ENCODE measurements at places on chromosomes 3 and 15. TPM values are rescaled to one million over a fixed set of nuclear protein-coding genes. Genes with fewer than 3 reads are reported as not detected.

Gene SNX4
- 27.5 TPM for total RNA-seq

- DNase-seq = no peak
Observed at GRCh38 chr3:131353016-131353877, 28.3 kb upstream of the NUDT16 start.

DNA sequence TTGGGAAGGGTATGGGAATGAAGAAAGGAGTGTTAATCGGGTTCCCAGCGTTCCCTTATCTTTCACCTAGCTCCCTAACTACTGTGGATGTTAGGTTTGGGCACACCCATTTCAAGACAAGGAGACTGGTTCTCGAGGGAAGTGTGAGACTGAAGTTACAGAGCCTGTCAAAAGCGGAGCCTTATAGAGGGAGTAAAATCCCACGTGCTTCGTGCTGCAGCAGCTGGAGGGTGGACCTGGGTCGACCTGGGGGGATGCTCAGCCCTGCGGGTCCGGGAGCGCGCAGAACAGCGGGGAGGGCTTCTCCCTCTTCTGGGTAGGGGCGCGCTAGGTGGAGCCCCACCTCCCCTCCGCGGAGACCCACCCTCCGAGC is 314 bp upstream of the TMED3 start:
- no peak for DNase-seq

DNA sequence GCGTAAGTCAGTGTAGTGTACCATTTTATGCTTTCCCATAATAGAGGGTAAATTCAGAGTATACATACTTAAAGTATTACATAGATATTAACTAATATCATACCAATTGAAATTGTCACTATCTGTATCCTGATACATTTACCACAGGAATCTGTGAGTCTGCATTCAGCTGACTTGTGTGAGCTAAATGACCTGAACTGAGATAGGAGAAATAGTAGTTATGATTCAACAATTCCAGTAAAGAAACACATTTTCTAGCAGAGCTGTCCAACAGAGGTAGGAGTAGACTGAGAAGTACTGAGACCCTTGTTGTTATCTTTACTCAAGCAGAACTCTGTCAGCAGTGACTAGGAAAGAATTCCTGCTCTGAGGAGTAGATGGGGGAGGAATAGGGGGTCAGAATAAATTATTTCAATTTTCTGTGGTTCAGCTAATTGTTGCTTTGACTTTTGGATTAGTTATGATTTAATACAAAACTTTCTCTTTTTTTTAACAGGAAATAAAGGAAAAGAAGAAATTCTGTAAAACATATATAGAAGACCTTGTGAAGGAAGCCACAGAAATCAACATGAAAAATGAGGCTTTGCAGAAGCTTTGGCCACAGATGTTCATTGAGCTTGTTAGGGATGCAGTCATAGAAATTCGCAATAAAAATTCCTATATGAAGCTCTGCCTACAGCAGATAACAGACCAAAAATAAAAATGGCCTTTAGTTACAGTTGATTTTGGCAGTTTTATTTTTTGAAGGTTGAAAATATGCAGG is 66.2 kb upstream of the THSD4 start:
- DNase-seq = no peak

Gene COL6A5
- not detected for total RNA-seq

Measured in vagina (tissue), 2 donors.